ENCODE measurements at places on chromosomes 1 and 21. TPM values are rescaled to one million over a fixed set of nuclear protein-coding genes. Genes with fewer than 3 reads are reported as not detected.
A peak's percentile ranks its signal among the peaks of the same experiment; 100 is the strongest.

Gene GDAP2
- 41.0 TPM for total RNA-seq

Gene NEK2
- 14.9 TPM for total RNA-seq

Gene RHEX
- total RNA-seq: 4.5 TPM

GRCh38 chr1:23449306-23449705 is 24.8 kb upstream of the TCEA3 start:
- DNase-seq: no peak

DNA sequence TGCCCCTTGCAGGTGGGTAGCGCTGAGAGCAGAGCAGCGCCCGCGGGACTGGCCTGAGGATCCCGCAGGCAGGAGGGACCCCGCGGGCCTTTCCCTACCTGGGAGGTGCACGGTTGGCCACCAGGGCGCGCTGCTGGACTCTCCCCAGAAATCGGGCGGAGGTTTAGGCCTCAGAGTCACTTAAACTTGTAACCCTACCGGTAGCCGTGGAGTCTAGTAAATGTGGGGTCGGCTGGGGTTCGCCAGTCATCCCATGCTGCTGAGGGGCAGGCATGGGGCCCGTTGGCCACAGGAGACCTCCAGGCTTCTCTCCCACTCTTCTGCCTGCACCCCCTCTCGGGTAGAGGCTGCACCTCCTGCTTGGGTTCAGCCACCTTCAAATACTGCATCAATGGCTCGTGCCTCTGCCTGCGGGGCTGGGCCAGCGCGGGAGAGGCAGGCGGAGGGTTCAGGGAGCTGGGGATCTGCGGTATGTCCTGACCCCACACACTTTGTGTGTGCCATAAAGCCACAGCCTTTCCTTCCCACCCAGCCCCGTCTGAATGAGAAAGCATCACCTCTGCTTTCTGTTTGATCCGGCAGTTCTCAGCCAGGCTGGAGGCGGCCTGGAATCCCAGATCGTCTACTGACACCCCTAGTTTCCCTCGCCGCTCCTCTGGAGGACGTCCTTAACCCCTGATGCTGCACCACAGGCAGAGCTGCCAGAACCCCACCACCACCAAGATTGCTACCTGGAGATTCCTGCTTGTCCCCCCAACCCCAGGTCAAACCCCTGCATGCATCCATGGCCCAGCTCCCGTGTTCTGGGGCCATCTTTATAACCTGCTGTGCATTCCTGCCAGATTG is 12.3 kb upstream of the GSTM4 start:
- peak; percentile 95 for DNase-seq

- no peak for DNase-seq
Measured at GRCh38 chr1:102186536-102186935, 189.8 kb upstream of the OLFM3 start.

DNA sequence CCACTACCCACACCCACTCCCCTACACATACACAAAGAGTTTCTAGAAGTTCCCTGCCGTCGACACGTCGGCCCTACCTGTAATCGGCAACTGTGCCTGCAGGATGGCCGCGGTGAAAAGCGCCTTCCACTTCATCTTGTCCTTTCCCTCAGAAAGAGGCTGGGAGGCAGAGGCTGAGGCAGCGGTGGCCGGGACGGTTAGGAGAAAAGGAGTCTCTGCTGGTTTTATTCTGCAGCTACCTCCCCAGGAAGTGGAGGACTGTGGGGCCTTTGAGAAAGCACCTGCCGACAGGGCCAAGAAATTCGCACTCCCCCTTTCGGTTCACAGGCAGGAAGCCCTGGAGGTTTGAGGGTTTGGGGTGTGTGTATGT is at the start of gene CD247:
Gene CD247 (minus strand): TSS at position 199 of the 370 bp plus-strand sequence. CDS start 64 bp downstream, at position 135.
- DNase-seq: no peak

DNA sequence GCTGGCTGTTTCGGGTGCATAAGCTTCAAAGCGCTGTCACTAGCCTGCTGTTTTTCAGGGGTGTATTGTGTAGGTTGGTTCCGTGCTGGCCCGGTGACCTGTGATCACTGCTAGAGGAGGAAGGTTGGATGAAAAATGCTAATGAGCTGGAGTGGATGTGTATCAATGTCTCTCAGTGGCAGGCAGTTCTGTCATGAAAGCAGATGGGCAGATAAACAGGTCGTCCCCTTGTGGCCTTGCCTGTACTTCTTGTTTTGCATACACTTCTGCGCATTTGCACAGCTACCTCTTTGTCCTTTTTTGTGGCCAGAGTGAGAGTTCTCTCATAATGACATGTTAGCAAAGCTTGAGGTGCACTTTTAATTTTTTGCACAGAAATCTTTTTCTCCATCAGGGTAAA is 2.9 kb downstream of the SELENON start:
- no peak for DNase-seq

DNA sequence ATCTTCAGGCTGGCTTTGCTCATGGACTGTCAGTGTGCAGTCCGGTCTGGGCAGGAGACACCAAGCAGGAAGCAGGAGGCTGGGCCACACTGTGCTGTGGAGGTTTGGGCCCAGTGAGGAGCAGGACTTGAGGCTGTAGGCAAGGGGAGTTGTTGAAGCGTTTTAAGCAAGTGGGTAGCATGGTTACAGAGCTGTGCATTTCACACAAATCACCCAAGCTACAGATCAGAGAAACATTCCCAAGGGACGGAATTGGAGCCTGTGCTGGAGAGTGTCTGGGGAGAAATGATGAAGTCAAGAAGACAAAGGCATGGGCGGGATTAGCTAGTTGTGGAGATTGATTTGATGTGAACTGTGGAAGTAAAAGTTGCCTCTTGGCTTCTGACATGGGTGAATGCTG is 60.9 kb downstream of the KIF21B start:
- DNase-seq: peak; percentile 2

- DNase-seq: no peak
Measured at GRCh38 chr1:180837020-180837419, 75.7 kb upstream of the KIAA1614 start.

DNA sequence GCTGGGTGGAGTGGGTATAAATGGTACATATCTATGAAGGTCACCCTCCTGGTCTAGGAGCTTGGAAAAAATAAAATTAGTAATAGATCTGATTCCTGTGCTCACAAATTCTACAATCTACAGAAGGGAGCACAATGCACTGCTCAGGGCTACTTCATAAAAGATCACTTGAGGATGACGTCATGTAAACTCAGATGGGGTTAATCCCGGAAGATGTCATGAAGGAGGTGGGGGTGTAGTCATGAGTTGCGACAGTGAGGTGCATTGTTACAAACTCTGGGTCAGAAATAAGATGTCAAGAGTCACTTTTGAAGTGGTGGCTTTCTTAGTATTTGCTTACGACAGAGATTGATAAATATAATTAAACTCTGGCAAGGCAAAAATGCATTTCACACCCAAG is 68.2 kb downstream of the LHX9 start:
- no peak for DNase-seq

DNA sequence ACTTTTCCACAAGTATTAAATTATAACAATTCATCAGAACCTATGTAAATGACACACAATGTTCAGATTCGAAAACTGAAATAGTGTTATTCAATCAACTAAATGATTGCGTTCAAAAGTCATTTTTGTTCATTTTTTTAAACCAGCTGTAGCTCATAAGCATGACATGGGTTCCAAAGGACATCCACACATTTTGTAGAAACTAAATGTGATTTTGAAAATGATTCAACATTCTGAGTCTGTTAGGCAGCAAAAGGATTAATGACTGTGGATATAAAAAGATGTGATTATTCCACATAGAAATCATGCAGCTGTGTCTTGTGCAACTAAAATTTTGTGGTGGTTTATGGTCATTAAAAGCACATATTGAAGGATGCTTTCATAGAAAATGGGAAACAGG is 204.5 kb downstream of the BRINP3 start:
- DNase-seq: no peak

GRCh38 chr1:215900684-215901083 is 333.6 kb downstream of the KCTD3 start:
- no peak for DNase-seq

DNA sequence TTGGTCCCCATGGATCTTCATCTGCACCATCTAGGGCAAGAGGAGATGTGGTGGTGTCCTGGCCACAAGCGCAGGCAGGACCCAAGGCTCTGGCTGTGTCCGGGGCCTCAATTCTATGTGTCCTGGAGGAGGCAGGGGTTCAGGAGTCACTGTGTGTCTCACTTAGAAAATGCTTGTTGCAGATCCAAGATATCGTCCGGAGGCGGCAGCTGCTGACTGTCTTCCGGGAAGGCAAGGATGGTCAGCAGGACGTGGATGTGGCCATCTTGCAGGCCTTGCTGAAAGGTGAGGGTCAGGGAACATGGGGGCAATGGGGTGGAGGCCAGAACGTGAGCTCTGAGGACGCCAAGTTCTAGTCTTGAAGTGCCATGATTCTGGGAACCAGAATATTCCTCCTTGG is 29.1 kb downstream of the TRPM2 start:
- DNase-seq: no peak

DNA sequence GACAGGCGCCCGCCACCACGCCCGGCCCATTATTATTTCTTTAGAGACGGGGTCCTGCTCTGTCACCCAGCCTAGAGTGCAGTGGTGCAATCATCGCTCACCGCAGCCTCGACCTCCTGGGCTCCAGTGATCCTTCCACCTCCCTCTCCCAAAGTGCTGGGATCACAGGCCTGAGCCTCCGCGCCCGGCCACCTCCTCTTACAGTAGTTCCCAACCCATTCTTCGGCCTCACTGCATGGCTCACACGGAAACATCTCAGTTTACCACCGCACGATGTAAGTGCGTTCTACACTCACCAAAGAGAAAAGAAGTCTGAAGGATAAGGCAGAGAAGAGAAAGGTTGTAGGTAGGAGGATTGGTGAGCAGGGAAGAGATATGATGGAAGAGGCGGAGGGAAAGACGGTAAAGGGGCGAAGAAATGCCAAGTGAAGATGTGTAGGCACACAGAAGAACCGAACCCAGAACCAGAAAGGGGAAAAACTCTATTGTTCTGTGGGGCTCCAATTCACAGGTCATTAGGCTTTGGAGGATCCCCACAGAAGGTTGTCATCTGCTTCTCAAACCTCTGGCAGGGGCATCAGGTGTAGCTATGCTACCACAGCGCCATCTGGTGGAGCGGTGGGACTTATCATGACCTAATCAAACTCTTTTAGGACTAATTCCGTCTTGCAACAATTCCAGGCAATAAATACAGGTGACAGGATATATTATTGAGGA is 504.2 kb downstream of the SMYD3 start:
- DNase-seq: peak; percentile 88

Measured in Peyer's patch (tissue), 4 donors.